Activated CD4-positive, alpha-beta memory T cell treated with anti-CD3 and anti-CD28 coated beads, Interleukin-2, amount 10 ng/mL, durations not matched to agents 7 days and 5 days (primary cell): ENCODE measurements at places on chromosomes 7 and 10. TPM values are rescaled to one million over a fixed set of nuclear protein-coding genes. Genes with fewer than 3 reads are reported as not detected.

The FAM25C gene
- total RNA-seq, result not detected

DNA sequence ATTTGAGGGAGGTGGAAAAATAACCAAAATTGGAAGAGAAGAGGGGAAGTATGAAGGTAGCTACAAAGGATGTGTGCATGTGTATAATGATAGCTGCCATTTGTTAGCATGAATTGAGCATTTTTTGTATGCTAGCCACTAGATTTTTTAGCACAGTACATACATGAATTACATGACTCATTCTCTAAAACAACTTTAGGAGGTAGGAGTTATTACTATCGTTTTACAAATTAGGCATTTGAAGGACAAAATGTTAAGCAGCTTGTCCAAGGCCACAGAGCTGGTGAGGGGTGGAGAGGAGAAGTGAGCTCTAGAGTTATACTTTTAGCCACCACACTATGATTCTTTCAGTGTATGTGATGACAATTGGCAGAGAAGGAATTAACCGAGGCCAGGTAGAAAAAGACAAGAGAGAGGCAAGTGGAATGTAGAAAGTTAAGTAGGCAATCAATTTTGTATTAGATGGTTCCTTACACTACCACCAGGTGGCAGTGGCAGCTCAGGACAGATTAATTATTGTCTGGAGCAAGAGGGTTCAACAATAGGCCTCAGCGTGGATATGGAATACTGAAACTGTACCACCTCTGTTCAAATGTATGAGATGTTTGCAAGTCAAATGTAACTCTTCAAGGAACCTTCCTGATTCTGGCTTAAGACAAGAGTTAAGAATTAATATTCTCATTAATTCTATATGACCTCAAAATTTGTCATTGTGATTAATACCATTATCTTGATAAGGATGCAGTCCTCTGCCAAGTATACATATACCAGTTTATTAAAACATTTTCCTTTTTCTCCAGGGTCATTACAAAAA lies 128.0 kb downstream of the MBL2 start:
- H3K4me3 ChIP-seq, result no peak overlapping the region
- no peaks in the 10 kb centered on the region for H3K27me3 ChIP-seq
- no peak overlapping the region for H3K27ac ChIP-seq
- no peaks in the 10 kb centered on the region for H3K36me3 ChIP-seq
- no peaks in the 10 kb centered on the region for H3K4me1 ChIP-seq
- DNase-seq, result peak; percentile 15

DNA sequence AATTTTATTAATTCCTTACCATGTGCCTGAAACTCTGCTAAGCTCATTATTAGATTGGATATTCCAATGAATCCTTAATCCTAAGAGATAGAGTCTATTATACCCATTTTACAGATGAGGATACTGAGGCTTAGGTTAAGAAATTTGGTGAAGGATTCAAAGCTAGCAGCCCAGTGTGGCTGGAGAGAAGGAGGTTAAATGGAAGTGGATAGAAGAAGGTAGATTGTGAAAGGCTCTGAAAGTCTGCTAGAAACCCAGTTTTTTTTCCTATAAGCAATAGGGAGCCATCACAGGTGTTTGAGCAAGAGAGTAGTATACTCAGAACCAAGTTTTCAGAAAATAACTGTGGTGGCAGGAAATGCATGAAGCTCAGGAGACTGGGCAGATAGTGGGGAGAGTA lies 265.8 kb upstream of the NEBL start:
- no peaks in the 10 kb centered on the region for H3K4me1 ChIP-seq
- H3K36me3 ChIP-seq, result no peaks in the 10 kb centered on the region
- H3K27ac ChIP-seq, result no peak overlapping the region
- H3K4me3 ChIP-seq, result no peak overlapping the region
- no peak for DNase-seq

DNA sequence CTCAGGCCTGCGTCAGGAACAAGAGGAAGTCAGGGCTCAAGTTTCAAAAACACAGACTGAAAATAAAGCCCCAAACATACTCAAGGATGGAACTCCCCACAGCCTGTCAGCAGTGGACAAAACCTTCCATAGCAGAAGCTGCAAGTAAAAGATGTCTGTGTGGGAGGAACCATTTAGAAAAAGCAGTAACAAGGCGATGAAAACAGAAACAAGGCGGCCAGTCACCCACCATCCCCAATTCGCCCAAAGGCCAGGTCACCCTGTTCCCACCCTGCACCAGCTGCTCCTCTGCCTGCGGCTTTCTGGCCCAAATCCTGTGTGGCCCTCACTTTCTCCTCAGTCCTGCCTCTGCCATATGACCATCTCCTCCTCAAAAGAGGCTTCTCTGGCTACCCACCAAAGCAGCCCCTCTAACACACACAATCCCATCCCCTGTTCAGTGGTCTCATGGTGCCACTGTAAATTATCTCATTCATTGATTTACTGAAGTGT lies 27.8 kb downstream of the KCNMA1 start:
- no peak overlapping the region for H3K27ac ChIP-seq
- H3K36me3 ChIP-seq, result no peaks in the 10 kb centered on the region
- DNase-seq, result no peak
- H3K4me3 ChIP-seq, result no peak overlapping the region
- H3K27me3 ChIP-seq, result peaks cover 4% of the 10 kb centered on the region

DNA sequence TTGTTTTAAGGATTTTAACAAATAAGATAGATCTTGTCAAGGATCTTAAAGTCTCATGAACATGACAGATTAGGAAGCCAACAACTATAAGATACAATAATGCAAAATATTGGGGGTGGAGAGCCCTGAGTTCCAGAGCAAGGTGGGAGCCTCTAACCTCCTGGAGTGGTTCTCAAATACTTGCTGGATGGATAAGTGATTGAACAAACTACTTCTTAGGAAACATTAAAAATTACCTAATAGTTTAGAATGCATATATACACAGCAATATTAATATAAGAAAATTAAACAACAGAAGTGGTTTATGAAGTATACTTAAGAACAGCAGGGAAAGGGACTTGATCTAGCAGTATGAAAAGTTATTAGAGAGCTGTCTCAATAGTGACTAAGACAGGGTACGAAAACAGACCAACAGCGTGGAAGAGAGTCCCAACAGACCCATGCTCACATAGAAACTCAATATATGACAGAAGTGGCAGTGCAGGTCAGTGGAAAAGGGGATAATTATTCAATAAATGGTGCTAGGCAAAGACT lies 28.3 kb downstream of the CRPPA start:
- H3K27ac ChIP-seq, result no peak overlapping the region
- H3K4me1 ChIP-seq, result no peaks in the 10 kb centered on the region
- peaks cover 16% of the 10 kb centered on the region for H3K36me3 ChIP-seq
- H3K27me3 ChIP-seq, result no peaks in the 10 kb centered on the region

DNA sequence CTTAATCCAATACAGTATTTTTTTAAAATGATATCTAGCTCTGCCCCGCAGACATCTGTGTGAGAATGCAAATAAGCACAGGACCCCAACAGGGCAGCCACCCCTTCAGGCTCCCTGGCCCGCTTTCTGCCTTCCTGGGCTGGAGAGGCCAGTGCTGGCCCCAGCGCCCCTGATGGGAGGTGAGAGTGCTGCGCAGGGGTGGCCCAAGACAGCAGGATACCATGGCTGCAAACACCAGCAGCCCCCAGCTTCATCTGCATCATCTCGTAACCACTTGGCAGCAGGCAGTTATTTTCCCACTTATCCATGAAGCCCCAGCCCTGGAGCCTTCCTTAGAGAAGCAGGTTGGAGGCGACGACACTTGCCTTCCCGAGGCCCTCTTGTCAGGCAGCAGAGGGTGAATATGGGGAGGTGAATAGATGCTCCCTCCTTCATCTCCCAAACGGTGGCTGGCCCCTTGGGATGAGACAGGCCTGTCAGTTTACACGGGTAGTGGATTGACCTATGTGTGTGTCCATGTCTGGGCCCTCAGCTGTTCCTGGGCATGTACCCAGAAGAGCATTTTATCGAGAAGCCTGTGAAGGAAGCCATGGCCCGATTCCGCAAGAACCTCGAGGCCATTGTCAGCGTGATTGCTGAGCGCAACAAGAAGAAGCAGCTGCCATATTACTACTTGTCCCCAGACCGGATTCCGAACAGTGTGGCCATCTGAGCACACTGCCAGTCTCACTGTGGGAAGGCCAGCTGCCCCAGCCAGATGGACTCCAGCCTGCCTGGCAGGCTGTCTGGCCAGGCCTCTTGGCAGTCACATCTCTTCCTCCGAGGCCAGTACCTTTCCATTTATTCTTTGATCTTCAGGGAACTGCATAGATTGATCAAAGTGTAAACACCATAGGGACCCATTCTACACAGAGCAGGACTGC lies 71.2 kb downstream of the ALOX5 start:
- peaks cover 3% of the 10 kb centered on the region for H3K27me3 ChIP-seq
- no peak for DNase-seq
- no peak overlapping the region for H3K4me3 ChIP-seq
- H3K27ac ChIP-seq, result no peak overlapping the region
- no peaks in the 10 kb centered on the region for H3K4me1 ChIP-seq
